CD4-positive, alpha-beta T cell (primary cell): ENCODE measurements at places on chromosomes 7 and 10.

GRCh38 chr7:142797391-142798377 is 26.9 kb downstream of the PRSS2 start:
- no peak for DNase-seq

GRCh38 chr10:13712837-13713581 is 126.2 kb downstream of the PRPF18 start:
- DNase-seq, result no peak

GRCh38 chr10:17607060-17607459 is 10.1 kb downstream of the HACD1 start:
- no peak for DNase-seq

- DNase-seq, result no peak
Observed at GRCh38 chr7:153052206-153052605, 292.7 kb downstream of the ACTR3B start.

GRCh38 chr7:101554584-101555268 is 74.4 kb downstream of the MYL10 start:
- DNase-seq, result no peak

GRCh38 chr7:55140221-55140940 is 121.6 kb downstream of the EGFR start:
- no peak for DNase-seq

- DNase-seq, result no peak
Observed at GRCh38 chr10:74753442-74754211, 72.8 kb upstream of the KAT6B start.

DNA sequence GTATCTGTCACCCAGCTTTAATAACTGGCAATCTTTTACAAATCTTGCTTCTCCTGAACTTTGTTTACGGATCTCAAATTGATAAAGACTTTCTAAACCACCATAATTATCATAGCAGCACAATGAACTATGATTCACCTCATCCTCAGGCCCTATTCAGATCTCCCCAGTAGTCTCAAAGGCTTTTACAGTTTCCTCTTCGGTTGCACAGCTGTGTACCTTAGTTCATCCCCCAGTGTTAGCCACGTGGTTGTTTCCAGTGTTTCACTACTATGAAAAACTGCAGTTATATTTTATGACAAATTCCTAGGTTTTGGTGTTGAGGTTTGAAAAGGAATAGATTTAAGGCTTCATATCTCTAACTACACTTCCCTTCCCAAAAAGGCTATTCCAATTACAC is 24.9 kb downstream of the PAXIP1 start:
- DNase-seq, result no peak

- no peak for DNase-seq
Observed at GRCh38 chr7:108406222-108406890, 49.9 kb downstream of the NRCAM start.

- no peak for DNase-seq
Observed at GRCh38 chr10:48254750-48255512, 19.6 kb downstream of the FRMPD2 start.

GRCh38 chr10:110619514-110620397 is 24.4 kb upstream of the RBM20 start:
- DNase-seq, result no peak

DNA sequence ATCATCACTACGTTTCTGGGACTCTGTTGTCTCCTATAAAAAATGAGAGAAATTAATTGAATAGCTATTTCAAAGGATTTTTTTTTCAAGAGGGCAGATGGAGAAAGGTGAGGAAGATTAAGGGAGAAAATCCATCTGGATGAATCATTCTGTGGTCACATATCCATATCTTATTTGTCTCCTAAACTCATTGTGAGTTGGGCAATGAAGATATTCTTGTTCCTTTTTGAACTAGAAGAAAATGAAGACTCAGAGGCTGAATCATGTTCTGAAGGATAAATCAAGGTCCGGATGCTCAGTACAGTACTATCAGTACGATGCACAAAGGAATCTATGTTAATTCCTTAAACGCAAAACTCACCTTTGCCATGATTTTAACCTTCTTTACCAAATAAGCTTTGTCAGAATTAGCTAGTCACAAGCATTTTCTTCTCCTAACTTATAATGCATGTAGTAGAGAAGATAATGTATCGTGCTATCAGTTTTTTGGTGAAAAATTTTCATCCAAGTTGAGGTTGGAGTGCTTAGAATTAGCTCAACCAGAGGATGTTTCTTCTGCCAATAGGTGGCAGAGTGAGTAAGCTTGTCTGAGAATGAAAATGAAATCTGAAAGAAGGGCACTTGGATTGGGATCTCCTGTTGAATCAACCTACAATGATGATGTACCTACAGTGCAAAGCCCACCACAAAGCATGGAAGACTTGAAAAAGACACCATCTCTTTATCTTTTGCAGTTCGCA is 446.9 kb downstream of the KIF20B start:
- no peak for DNase-seq

DNA sequence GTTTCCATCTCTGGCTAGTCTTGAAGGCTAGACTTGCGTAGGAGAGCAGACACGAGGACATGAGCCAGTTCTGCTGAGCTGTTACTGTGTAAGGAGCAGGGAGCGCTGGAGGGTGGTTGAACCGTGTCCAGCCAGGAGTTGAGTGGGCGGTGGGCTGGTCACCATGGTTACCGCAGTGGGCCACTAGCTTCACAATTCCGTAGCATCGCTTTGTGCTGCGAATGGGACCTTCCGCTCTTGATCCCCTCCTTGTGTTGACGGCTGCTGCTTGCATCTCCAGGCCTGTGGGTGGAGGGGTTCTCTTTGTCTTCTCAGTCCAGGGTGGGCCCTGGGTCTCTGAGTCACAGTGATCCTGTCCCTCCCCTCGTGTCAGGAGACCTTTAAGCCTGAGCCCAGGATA is 49.4 kb upstream of the OCM start:
- no peak for DNase-seq

GRCh38 chr7:25834050-25834449 is 317.9 kb upstream of the NFE2L3 start:
- DNase-seq, result no peak

GRCh38 chr7:54932818-54933543 is 85.8 kb upstream of the EGFR start:
- DNase-seq, result no peak

DNA sequence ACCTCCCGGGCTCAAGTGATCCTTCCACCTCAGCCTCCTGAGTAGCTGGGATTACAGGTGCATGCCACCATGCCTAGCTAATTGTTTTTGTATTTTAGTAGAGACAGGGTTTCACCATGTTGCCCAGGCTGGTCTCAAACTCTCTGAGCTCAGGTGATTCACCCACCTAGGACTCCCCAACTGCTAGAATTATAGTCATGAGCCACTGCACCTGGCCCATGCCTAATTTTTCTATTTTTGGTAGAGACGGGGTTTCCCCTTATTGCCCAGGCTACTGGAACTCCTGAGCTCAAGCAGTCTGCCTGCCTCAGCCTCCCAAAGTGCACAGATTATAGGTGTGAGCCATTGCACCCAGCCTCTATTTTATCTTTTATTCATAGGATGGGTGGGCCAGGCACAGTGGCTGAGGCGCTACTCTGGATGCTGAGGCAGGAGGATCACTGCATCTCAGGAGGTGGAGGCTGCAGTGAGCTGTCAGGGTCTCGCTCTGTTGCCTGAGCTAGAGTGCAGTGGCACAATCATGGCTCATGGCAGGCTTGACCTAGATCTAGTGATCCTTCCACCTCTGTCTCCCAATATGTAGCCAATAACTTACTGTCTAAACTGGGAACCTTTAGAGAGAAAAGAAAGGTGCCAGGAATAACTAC is 31.3 kb upstream of the STOX1 start:
- no peak for DNase-seq

GRCh38 chr7:155213955-155214740 is 83.5 kb upstream of the INSIG1 start:
- no peak for DNase-seq

GRCh38 chr10:49177391-49178355 is 10.5 kb downstream of the TMEM273 start:
- peak; percentile 65 for DNase-seq

DNA sequence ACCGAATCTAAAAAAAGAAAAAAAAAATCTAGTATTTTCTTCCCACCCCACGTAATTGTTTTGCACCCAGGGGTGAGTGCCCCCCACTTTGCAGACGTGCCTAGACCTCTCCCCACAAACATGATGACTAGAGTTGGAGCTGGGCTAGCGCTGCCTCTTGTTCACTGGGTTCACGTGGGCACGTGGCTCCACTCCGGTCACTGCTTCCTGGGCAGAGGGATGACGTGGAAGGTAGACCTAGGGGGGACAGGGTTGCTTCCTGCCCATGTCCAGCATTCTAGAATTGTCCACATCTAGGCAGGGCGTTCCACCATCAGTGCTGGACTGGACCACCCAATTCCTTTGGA is 861 bp upstream of the LIMK1 start:
- no peak for DNase-seq

GRCh38 chr7:45685619-45686240 is 111.6 kb downstream of the ADCY1 start:
- DNase-seq, result no peak

DNA sequence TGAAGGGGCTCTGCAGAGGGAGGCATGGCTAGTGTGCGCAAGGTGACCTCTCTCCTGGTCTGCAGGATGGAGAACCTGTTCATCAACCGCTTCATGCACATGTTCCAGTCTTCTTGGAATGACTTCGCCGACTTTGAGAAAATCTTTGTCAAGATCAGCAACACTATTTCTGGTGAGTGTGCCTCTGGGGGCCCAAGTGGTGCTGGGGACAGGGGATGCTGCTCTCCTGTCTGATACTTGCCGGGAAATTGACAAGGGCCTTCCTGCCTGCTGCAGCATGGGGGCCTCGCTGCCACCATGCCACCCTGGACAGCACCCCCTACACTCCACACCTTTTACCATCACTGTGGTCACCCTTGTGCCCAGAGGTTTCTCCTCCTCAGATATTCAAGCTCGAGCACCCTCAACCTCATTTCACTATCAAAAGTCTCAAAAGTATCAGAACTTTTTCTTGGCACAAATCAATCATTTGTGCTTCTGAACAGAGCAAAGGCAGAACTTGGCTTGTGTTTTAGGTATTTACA is 50.0 kb downstream of the ALOX5 start:
- no peak for DNase-seq

DNA sequence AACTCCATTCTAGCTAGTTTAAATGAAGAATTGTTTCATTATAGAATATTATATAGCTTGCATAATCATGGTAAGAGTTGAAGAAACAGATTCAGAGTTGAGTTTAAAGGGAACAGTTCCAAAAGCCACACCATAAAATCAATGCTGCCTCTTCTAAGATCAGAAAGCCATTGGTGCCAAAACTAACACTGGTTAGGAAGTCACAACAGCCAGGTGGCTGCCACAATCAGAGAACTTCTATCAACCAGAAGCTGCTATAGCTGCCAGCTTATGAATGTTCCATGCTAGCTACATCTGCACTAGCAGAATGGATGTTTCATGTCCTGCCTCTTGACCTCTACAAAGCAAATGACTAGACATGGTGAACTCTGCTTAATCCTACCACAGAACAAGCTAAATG is 583.1 kb upstream of the LRRN3 start:
- DNase-seq, result no peak

DNA sequence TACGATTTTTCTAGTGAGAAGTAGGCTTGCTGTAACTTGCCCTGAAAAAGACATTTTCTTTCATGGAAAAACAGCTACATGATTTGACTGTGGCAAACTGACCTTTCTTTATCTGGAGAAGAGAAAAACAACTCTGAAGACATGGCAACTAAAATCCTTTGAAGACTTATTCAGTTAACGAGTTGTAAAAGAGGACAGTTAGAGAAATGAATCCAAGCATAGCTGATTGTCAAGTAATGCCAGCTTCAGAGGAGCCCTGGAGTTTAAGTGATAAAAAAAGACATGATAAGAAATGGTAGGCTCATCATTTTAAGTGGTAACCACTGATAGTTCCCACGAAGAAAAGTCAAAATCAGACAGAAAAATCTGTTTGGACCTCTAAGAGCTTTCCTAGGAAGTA is 19.6 kb downstream of the TMEM229A start:
- no peak for DNase-seq

DNA sequence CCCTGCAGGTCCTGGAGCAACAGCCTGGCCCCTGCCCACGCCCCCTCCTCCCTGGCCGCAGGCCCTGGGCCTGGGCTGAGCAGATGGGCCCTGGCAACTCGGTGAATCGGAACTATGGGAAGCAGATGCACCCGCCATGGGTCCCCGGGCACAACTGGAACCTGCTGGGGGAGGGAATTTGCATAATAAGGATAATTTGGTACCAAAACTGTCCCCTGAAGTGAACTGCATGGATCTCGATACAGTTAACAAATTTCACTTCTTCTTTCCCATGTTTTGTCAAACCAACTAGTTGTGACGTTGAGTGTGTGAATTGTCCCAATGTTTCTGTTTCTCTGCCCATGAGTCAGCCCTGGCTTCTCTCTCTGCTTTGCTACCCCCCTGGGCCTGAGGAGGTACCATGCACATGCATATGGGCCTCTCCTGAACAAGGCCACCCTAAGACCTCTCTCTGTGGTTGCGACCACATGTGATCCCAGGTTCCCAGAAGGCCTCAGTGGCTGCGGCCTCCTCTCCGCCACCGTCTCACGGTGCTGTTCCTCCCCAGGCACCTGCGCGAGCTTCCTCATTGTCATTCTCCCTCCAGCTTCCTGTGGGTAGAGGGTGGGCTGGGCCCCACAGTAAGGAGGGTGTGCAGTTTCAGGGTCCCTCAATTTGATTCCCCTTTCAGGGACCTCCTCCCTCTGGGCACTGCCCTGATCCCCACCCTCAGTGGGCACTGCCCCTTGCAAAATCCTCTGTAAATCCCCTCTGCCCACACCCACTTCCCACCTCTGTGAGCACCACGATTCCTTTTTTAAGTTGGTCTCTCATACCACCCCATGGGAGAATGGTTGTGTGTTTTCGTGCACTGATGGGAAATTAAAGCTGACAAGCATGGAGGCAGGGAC is 40.0 kb downstream of the FIGNL1 start:
- no peak for DNase-seq

GRCh38 chr7:139526578-139527544 is 3.4 kb downstream of the CLEC2L start:
- DNase-seq, result no peak

DNA sequence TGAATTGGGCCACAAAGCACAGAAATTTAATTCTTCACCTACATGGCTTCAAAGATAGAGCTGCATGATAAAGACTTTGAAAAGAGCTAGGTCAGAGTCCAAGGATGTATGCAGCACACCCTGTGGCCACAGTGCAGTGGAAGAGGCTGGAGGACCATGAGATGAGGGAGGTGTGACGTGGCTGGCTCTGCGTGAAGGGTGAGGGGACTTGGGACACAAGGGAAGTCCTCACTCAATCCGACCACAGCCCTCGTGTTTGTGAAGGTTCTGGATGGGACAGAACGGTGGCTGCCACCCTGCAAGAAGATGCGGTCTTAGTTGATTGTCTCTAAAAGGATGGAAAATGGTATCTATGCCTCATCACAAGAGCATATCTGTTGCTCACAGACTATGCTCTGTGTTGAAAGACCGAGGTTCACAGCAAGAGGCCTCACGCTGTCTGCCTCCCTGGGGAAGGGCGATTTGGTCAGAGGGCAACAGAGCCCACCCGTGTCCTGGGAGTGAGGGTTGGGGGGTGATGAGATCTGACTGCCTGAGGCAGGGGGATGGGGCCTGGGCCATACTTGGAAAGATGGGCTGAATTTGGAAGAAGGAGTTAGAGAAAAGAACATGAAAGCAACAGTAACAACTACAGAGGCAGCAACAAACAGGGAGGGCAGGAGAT is 174.4 kb upstream of the SHH start:
- DNase-seq, result no peak
